Stimulated activated CD8-positive, alpha-beta memory T cell treated with anti-CD3 and anti-CD28 coated beads, Interleukin-4, amount 100 ng/mL, for 1 hour (primary cell): ENCODE measurements at places on chromosomes 13 and 19.

DNA sequence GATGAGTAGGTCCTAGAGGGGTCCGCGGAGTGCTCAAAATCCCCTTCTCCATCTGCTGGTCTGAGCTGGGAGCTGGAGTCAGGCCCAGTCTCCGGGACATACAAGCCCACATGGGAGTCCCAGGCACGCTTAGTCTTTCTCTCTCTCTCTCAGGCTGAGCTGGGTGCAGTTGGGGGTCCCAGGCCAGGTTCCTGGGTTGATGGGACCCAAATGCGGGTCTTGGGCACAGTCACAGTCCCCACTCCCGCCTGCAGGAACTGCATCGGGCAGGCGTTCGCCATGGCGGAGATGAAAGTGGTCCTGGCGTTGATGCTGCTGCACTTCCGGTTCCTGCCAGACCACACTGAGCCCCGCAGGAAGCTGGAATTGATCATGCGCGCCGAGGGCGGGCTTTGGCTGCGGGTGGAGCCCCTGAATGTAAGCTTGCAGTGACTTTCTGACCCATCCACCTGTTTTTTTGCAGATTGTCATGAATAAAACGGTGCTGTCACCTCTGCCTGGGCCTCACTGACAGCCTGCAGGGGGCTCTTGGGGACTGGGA, 23.8 kb downstream of the CYP4F12 start:
- DNase-seq: no peak

DNA sequence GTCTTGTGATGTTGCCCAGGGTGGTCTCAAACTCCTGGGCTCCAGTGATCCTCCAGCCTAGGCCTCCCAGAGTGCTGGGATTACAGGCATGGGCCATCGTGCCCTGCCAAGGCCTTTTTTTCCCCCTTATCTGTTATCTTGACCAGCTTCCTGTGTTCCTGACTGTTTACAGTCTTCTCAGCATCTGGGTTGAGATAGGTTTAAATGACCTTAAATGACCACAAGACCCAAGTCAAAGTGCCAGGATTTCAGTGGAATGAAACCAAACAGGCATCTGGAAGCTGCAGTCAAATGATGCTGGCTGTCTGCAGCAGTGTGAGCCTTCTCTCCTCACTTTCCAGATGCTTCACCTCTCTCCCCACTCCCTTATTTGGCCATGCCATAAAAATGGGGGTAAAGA, 114.2 kb upstream of the CLDN10 start:
- no peak for DNase-seq

DNA sequence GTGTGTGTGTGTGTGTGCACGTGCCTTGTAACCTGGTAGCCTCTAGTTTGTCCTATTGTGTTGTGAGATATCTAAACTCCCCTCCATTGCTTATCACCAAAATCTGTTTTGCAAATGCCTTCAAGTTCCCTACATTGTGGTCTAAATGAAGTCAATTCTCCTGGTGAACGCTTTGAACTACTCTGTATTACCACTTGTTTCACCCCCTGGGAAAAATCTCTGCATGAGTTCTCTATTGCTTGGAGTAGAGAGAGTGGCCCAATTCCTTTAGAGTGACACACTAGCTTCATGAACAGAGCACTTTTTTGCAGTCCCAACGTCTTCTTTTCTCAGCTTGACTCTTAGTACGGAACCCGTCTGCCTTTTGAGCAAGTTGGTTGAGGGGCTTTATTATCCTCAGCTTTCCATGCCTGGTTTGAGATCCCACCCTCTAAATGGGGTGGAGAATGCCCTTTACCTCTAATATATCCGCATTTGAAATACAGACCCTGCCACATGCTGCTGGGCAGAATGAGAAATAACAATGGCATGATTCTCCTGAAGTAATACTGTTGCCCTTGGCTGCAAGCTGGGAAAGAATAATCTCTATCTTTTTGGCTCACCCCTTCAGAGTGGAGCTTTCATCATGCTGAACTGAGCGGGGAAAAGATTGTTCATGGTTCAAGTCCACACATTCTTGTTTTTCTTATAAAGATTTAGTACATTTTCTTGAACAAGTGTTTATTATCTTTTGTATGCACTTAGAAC, 2545.3 kb downstream of the PCDH9 start:
- DNase-seq: no peak

GRCh38 chr13:22801402-22802003, 379.3 kb upstream of the SGCG start:
- DNase-seq: no peak

DNA sequence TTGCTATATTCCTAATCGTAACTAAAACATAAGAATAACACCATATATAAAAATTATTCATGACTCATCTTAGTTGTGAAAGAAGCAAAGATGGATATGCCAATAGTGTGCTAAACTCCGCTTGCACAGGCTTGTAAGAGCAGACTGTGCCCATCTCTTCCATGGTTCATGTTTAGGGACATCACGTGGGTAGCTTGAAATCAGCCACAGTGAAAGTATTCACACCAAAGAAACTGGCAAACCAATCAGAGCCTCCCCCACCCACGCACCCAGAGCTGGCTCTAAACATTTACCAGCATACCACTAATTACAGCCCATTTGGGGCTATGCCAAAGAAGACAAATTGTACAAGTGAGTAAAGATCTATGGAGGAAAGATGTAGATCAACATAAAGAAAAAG, 147.5 kb downstream of the DIAPH3 start:
- no peak for DNase-seq

GRCh38 chr19:27828829-27829228, 1384.1 kb downstream of the UQCRFS1 start:
- no peak for DNase-seq

- DNase-seq: no peak
Observed at GRCh38 chr19:41159881-41160280, 33.1 kb upstream of the CYP2S1 start.
